ENCODE measurements at places on chromosomes 11 and 22.

GRCh38 chr11:29263971-29264682 is 752.7 kb downstream of the KCNA4 start:
- DNase-seq: no peak

GRCh38 chr11:32511926-32512325 is 71.7 kb upstream of the EIF3M start:
- no peak for DNase-seq

GRCh38 chr11:130414107-130415080 is 14.0 kb downstream of the ADAMTS8 start:
- DNase-seq: no peak

- no peak for DNase-seq
Measured at GRCh38 chr22:26589367-26589844, 526 bp downstream of the TPST2 start.

DNA sequence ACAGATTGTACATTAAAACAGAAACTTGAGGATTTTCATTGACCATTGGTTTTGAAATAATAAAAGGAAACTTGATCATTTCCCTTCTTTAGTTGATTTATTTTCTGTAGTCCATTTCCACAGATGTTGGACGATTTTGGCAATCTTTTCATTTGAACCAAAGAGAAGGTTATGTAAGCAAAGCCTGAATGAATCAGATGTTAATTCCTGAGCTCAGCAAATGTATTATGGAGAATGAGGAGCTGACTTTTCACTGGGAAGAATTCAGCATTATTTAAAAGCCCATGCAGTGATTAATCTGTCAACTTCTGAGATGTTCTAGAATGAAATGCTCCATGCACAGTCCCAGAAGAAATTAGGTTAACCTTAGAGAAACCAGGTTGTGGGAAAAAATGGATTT is 29.0 kb downstream of the ELMOD1 start:
- DNase-seq: no peak

DNA sequence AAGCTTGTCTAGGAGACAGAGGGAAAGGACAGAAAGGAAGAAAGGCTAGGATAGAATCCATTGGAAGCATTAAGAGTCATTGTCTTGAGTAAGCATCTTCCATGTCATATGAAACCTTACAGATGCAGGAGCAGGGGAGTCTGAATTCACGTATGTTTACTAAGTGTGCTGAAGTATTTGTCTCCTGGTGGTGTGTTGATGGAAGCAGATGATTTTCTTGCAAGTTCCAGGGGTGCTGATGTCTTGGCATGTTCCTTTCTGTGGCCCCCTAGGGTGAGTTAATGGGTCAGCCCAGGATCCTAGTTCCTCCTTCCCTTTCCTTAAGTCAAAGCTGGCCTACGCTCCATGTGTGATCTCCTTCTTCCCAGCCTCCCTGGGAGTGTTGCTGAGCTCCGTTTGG is 110.2 kb downstream of the TEAD1 start:
- no peak for DNase-seq

GRCh38 chr11:10305262-10305963 is 540 bp downstream of the ADM start:
- DNase-seq: no peak

Measured in left forelimb (tissue), 1 donor.